Bronchus fibroblast of lung (primary cell): ENCODE measurements at places on chromosomes 5 and 9. TPM values are rescaled to one million over a fixed set of nuclear protein-coding genes. Genes with fewer than 3 reads are reported as not detected.

Gene PCDHGA9
- total RNA-seq: 1.7 and 1.9 TPM in 2 replicates

Gene GABBR2
- 4.0 and 5.4 TPM in 2 replicates for total RNA-seq

Gene THBS4
- 1.2 and 2.4 TPM in 2 replicates for total RNA-seq

Gene GNG10
- 98.6 and 109 TPM in 2 replicates for total RNA-seq

Gene DIRAS2
- not detected in 2 replicates for total RNA-seq

Gene SUSD3
- 4.7 and 5.6 TPM in 2 replicates for total RNA-seq

Gene BAAT
- total RNA-seq: under 0.01 TPM in 1 of 2 replicates, not detected in the other

Gene CCNJL
- total RNA-seq: 0.34 and 1.0 TPM in 2 replicates

Gene BHMT2
- total RNA-seq: 1.3 and 2.2 TPM in 2 replicates

Gene NOTCH1
- total RNA-seq: 7.2 and 9.7 TPM in 2 replicates

Gene LAMC3
- total RNA-seq: 0.74 and 1.0 TPM in 2 replicates

Gene CCDC180
- 0.30 and 0.34 TPM in 2 replicates for total RNA-seq
